Stimulated activated CD4-positive, alpha-beta T cell treated with anti-CD3 and anti-CD28 coated beads, TNF-alpha, amount 100 ng/mL, for 1 hour (primary cell): ENCODE measurements at places on chromosomes 1 and 21.

DNA sequence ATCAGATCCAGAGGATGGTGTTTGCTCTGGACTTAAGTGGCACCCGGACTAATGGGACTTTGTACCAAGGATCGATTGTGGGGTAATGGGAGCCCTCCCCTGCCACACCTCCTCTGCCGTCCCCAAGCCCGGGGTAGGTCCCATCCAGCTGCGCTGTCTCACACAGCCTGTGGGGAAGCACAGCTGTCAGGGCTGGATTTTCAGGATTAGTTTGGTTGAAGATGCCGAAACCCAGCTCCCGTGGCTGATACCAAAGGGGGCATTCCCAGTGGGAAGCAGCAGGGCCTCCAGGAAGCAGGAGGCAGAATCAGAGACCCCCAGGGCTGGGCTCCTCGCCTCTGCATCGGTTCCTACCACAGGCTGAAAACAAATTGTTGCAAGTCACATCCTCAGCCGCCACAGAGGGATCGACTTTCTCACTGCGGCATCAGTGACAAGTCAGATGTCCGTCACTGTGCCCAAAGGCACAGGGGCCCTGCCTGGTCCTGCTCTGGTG lies 59.7 kb downstream of the MATN1 start:
- no peak for DNase-seq

GRCh38 chr1:43316738-43317520 lies 16.1 kb downstream of the TIE1 start:
- no peak for DNase-seq

DNA sequence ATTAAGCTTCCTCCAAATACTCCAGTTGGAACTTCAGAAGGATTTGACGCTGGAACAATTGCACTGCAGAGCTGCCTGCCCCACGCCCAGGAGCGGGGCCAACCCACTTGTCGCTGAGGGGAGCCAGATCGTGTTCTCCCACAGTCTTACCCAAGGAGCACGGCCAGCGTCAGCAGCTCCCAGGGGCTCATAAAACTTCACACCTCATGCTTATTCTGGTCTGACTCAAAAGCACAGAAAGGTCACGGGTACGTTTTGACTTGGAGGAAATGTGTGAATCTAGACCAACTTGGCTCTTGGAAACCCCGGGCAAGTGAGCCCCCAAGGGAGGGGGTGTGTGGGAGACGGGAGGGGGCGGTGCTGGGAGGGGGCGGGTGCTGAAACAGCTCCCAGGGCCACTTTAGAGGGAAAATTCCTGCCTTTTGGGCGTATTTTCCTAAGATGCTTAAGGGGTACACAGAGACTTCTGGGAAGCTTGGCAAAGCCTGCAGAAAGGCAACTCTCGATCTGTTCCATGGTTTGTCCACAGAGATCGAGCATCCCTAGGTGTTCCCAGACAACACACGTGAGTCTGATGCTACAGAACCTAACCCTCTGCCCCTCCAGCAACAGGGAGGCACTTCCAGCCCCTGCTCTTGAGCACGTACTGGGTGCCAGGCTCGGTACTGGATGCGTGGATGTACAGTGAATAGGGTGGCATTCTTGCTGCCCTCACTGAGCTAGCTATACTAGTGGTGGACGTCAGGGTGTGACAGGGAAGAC lies 98.9 kb downstream of the DHRS3 start:
- no peak for DNase-seq

- no peak for DNase-seq
Observed at GRCh38 chr1:4016351-4017130, 116.5 kb upstream of the C1orf174 start.

DNA sequence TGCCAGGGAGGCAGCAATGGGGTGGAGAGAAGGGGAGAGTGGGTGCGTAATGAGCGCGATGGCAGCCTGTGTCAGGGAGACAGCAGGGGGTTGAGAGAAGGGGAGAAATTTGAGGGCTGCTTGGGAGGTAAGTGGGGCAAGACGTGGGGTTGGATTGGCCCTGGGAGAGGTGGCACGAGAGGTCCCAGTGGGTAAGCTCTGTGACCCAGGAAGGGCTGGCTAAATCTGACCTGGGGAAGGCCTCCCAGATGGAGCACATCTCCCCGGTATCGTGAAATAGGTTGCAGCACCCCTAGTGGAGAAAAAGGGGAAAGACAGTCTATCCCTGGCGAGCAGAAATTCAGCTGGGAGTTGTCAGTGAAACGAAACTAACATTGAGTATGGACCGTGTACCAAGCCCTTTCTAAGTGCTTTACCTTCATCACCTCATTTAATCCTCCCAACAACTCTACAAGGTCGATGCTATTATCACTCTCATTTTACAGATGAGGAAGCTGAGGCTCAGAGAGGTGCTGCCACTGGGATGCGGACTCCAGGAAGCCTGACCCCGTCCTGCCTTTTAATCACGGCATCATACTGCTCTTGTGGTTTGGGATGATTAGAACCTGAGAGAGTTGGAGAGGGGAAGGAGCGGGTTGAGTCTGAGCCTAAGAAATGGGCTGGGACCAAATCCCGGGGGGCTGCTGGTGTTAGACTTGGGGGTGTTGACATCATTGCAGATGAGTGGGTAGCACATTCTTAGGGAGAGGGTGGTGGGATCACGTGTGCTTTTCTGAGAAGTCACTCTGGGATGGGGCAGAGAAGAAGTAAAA lies 56.6 kb upstream of the RPL11 start:
- DNase-seq = no peak

DNA sequence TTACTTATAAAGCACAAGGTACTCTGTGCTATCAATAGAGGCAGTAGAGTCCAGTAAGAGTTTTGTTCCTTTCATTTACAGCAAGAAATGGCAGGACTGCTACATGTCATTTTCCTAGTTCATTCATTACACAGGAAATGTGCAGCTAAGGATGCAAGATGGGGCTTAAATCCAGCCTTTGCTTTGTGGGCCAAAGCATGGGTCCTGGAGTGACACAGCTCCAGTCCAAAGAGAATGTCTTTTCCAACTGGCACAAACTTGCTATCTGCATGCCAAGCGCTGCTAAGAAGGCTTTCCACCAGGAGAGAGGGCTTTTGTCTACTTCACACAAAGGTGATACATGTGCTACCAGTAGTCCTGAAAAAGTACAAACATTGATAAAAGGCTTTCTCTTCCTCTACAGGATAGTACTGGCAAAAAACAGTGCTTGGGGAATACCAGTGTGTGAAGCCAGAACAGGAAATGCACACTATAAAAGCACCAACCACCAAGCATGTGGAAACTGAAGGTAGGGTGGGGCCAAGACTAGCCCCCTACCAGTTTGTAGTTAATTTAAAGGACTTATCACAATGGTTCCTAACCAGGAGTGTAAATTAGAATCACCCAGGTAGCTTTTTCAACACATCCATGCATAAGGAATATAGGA lies 68.7 kb downstream of the ARID4B start:
- DNase-seq = no peak

- DNase-seq = no peak
Observed at GRCh38 chr1:157278383-157279137, 140.4 kb upstream of the ETV3 start.

GRCh38 chr1:210949039-210949438 lies 184.9 kb downstream of the KCNH1 start:
- DNase-seq = no peak

DNA sequence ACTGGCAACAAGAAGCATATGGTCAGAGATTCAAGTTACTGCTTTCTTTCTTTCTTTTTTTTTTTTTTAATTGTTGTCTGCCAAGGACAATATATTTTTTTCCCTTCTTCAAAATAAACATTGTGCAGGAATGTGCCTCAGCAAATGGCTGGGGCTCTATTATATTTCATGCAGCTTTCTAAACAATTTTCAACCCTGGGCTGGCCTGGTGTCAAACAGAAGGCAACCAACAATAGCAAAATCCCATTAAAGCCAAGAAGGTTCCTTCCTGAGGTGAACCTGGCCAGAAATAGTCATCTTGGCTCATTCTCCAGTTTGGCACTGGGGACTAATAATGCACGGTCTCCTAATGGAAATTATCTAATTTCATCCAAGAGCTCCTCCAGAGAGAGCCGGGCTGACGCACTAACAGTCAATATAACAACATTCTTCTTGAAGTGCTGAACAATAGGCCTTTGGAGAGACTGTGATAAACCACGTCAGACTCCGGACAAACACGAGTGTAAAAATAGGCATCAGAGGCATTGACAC lies 35.7 kb upstream of the HLX start:
- no peak for DNase-seq

DNA sequence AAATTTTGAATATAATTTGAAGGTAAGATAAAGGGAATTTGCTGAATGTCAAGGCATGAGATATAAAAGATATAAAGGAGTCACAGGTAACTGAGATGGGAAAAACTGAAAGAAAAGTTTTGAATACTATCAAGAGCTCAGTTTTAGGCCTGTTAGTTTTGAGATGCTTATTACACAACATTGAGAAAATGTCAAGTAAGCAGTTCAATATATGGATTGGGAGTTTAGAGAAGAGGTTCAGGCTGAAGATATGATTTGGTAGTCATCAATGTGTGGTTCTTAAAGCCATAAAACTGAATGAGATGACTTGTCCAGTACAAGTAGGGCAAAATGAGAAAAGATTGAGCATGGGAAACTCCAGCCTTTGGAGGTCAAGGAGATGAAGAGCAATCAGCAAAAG lies 4.7 kb upstream of the RNPC3 start:
- no peak for DNase-seq

DNA sequence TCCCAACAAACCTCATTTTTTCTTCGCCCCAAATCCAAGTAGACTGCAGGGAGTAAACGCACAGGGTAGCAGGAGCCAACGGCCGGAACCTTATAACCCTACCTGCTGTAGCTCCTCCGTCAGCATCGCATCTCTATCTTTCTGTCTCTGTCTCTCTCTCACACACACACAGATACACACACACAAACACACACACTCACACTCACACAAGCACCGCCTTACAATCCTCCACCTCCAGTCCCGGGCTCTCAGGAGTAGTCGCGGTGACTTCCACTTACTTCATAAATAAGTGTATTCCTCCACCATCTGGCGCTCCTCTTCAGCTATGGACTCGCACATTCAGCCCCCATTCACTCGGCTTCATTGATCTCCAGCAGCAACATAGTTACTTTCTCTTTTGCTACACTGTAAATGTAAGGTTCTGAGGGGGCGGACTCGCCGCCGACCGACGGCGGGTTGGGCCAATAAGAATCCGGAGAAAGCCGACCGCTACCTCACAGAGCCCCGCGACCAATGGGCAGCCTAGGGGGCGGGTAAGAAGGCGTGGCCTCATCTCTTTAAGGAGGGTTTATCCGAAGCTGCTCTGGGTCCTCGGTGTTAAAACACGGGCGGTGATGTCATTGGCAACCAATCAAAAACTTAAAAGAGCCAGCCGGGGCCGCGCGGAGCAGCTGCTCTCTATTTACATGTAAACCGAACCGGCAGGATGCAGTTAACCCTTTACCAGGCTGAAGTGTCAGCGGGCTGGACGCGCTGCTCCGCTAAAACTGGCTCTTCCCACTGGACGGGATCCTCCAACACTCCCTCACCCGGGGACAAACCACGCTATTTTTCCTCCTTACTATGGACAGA lies at the start of gene DUSP10:
DUSP10 (minus strand) TSS at position 387 of the 852 bp plus-strand sequence. CDS start 2,345 bp downstream, outside the sequence.
- peak; percentile 96 for DNase-seq

GRCh38 chr1:212377644-212378043 lies 37.0 kb downstream of the PACC1 start:
- DNase-seq = no peak

- DNase-seq = no peak
Observed at GRCh38 chr1:24094554-24094953, 17.4 kb downstream of the MYOM3 start.

- DNase-seq = no peak
Observed at GRCh38 chr1:113975211-113975895, 3.9 kb upstream of the OLFML3 start.

DNA sequence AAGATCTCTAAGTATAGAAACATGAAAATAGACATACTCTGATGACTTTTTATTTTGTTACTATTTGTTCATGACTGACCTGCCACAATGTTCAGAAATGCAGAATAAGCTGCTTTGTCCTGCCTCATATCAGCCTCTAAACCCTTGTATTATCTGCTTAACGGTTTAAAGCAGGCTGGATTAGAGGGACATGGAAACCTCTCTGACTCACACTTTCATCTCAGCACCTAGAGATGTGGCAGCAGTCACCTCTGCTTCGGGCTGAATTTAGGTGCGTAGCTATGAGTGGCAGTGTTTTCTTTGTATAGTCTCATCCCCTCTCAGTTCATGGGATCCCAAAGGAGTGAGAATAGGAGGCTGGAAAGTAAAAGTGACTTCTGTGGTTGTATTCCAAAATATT lies 255.4 kb downstream of the RGS7 start:
- no peak for DNase-seq

- DNase-seq = no peak
Observed at GRCh38 chr1:198238121-198238520, 81.3 kb downstream of the NEK7 start.

GRCh38 chr1:151516031-151516511 lies 4.9 kb downstream of the CGN start:
- DNase-seq = no peak

DNA sequence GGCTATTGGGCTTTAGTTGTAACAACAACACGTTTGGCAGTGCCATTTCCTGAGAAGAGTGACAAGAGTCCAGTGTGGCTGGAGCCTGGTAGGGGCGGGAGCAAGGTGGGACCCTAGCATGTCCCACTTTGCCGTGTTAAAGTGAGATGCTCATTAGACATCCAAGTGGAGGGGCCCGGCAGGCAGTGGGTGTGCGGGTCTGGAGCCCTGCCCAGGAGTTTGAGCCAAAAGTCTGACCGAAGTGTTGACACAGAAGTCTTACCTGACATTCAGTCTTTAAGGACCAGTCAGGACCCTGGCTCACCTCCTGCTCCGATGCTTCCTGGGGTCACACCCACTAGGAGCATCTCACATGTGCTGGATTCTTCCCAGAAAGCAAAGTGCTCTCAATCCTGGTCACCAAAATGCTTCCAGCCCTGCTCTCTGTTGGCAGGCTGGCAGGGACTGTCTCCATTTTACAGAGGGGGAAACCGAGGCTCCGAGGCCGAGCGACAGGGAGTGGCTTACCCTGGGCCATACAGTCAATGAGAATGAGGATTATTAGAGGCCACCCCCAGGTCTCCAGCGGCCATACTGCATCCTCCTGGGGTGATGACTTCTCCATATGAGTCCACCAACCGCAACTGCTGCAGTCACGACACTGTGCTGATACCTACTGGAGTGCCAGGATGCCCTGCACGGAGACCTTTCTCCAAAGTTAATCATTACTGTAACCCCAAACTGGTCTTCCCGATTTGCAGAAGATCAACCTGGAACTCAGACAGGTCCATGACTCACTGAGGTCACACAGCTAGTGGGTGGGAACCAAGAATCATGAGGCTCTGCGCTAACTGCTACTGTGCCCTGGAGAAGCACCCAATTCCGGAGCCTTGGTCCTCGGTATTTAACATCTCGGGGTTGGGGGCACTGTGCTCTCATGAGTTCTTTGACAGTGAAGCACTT lies 112.7 kb downstream of the PRDM2 start:
- no peak for DNase-seq
